Natural killer cell treated with Interleukin-12 subunit alpha and Interleukin-12 subunit beta and Interleukin-15 and Interleukin-18, amount 100 ng/mL, for 72 hours (primary cell): ENCODE measurements at places on chromosomes 16 and 17. TPM values are rescaled to one million over a fixed set of nuclear protein-coding genes. Genes with fewer than 3 reads are reported as not detected.

NPIPA7 gene
- total RNA-seq: 1.7 TPM

ASGR1 gene
- not detected for total RNA-seq

SAMD14 gene
- total RNA-seq: 2.6 TPM

MYL11 gene
- not detected for total RNA-seq

PRSS33 gene
- total RNA-seq: not detected

G6PC1 gene
- not detected for total RNA-seq

KLHL10 gene
- not detected for total RNA-seq

TP53TG3C gene
- not detected for total RNA-seq

EPX gene
- not detected for total RNA-seq

POLDIP2 gene
- 122 TPM for total RNA-seq

KRT23 gene
- total RNA-seq: not detected

CACNB1 gene
- 49.9 TPM for total RNA-seq
